Esophagus squamous epithelium (tissue), 5 donors: ENCODE measurements at places on chromosomes 1 and 21. TPM values are rescaled to one million over a fixed set of nuclear protein-coding genes. Genes with fewer than 3 reads are reported as not detected.

DNA sequence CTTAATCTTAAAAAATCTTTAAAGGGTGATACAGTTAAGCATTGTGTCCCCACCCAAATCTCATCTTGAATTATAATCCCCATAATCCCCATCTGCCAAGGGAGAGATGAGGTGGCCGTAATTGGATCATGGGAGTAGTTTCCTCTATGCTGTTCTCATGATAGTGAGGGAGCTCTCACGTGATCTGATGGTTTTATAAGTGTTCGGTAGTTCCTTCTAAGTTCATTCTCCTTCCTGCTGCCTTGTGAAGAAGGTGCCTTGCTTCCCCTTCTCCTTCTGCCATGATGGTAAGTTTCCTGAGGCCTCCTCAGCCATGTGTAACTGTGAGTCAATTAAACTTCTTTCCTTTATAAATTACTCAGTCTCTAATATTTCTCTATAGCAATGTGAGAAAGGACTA, 10.7 kb downstream of the DHRS3 start:
- DNase-seq, result no peak

- DNase-seq, result no peak
These were observed 1.9 kb downstream of the OLIG2 start for GRCh38 chr21:33027401-33028286.

DNA sequence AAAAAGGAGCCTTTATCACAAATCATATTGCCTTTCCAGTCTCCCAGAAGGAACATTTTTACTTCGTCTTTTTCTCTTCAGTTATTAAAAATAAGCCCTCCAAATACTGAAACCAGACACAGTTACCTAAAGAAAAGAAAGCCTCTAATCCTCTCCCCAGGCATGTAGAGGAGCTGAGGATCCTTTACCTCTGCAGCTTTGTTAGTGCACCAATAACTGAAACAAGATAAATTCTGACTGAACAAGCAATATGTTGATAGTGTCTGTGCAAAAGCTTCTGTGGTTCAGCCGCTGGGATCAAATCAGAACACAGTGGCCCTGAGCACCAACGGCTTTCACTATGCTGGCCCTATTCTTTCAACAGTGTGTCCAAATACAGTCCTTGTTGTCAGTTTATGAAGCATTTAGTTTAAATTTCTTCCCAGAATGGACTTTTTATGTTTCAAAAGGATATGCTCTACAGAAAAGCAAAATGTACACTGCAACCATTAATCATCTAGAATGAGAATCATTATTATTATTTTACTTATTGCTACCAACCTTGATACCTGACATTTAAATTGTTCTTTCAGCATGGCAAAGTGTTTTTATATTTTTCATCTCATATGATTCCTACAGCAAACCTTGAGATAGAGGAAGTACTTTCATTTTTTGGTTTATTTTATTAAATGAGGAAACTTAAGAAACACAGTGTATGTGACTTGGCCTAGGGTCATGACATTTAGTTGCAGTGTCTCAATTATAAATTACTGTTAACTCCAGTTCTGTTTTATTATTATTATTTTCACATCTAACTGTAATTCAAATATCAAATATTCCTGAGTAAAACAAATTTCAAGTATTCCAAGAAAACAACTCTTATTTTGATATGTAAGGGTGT, 217.9 kb downstream of the NEGR1 start:
- DNase-seq, result no peak

- DNase-seq, result no peak
These were observed 107.4 kb upstream of the SERBP1 start for GRCh38 chr1:67537667-67538018.

GRCh38 chr1:8359617-8360481, 41.9 kb downstream of the SLC45A1 start:
- DNase-seq, result no peak

TPM3 gene
- 249 TPM for total RNA-seq

DNA sequence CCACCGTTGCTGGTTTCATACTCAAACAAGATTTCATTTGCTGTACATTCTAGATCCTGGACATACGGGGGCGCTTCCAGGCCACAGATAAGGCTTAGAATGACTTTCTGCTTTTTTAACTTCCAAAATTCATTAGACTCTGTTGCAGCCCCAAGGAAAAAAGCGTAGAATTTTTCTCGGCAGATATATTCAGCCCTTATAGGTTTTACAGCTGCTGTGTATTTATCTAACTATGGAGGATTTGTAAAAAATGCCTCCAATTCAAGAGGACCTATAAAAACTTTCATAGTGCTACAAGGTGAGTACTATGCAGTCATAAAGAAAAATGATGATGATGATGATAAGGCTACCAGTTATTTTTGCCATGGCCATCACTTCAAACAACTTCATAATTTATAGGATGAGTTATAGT, 51.6 kb downstream of the SLC30A10 start:
- no peak for DNase-seq

DNA sequence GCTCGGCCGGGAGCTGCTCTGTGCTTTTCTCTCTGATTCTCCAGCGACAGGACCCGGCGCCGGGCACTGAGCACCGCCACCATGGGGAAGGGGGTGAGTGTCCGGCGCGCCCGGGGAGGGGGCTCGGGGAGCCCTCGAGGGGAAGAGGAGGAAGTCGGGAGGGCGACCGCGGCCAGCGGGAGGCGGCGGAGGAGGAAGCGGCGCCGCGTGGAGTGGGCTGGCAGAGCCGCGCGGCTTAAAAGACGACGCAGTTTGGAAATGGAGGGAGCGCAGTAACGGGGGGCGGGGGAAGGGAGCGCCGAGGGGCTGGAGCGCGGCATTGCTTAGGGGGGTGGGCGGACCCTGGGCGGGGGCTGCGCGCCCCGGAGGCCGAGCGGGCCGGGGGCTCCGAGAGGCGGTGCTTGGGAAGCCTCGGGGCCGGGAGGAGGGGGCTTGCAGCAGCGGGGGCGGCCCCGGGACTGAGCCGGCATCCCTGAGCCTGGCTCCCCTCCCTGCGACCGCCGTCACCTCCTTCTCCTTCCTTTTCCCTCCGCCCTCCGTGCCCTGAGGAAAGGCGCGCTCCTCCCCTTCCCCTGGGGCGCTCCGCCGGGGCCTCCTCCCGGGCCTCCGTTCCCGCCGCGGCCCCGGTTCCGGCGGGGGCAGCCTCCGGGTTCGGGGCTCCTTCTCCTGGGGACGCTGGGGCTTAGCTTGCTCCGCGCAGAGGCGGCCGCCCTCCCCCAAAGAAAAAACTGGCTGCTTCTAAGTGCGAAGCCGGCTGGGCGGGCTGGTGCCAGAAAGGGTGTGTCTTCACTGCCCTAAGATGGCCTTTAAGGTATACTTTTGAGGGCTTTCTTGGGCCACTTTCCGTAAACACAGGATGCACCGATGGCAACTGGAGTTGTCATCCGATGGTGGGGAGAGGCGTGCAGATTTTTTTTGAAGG, 648 bp downstream of the ATP1A1 start:
- peak; percentile 14 for DNase-seq

GRCh38 chr1:84253891-84254290, 47.6 kb upstream of the SAMD13 start:
- no peak for DNase-seq

DNA sequence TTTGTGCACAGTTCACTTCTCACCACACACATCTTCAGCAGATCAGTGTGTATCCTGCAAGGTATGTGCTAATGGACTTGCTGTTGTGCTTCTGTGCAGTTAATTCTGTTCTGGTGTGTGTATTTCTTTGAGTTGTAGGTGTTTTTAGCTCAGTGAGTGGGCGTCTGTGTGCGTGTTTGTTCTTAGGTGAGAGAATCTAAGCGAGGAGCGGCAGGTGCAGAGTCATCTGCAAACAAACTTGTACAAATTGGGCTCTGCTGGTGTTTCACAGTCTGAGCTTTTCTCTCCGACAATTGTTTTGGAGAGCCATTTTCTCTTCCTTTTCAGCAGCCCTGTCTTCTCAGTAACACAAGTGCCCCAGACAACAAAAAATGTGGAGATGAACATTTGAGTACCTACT, 43.6 kb downstream of the ACP6 start:
- DNase-seq, result no peak

- no peak for DNase-seq
These were observed 12.4 kb downstream of the NEXN start for GRCh38 chr1:77900687-77901293.

GUCA2A gene
- total RNA-seq, result not detected

EVI5 gene
- total RNA-seq, result 6.7 TPM

GRCh38 chr1:220235462-220235861, 36.8 kb downstream of the RAB3GAP2 start:
- no peak for DNase-seq

GRCh38 chr1:184483101-184483683, 96.4 kb downstream of the C1orf21 start:
- DNase-seq, result no peak

GRCh38 chr1:121558514-121558913, 373.7 kb downstream of the SRGAP2C start:
- no peak for DNase-seq

DNA sequence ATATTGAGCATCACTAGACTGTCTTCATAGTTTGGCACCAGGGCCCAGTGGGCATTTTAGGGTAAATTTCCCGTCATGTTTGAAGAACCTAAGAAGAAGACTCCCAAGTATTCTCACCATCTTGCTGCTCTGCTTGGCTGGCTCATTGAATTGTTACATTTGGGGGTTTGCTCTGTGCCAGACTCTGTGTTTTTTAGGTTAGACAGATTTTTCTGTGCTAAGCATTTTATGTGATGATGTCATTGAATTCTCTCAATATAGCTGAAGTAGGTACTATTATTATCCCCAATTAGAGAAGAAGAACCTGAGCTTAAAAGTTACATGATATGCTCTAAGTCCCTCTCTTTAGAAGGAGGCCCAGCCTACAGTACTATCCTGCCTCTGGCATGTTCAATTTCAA, 28.0 kb upstream of the DNASE2B start:
- DNase-seq, result no peak

DNA sequence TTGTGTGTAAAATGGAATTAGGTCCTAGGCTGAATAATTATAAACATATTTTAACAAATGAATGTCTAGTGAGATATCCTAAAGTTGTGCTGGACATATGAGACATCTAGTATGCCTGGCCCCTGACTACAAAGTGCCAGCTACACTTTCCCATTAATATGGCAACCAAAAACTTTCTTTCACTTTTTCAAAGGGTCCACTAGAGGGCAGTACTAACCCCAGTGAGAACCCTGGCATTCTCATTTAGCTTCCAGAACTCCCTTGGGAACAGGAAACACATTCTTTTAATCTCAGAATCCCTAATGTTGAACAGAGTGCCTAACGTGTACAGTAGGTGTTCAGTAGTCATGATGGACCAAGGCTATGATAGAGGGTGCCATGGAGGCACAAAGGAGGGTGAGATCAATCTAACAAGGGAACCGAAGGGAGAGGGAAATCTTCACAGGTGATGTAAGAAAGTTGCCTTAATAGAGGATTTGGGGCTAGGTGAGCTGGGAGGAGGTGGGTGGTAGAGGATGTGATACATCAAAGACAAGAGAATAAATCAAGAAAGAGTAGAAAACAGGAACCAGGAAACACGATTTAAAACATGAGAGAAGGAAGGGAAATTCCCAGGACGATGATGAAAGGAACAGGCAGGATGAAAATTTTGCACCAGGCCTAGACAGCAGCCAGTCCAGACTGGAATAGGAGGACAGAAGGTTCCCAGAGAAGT, 41.6 kb downstream of the NSL1 start:
- DNase-seq, result no peak

DNA sequence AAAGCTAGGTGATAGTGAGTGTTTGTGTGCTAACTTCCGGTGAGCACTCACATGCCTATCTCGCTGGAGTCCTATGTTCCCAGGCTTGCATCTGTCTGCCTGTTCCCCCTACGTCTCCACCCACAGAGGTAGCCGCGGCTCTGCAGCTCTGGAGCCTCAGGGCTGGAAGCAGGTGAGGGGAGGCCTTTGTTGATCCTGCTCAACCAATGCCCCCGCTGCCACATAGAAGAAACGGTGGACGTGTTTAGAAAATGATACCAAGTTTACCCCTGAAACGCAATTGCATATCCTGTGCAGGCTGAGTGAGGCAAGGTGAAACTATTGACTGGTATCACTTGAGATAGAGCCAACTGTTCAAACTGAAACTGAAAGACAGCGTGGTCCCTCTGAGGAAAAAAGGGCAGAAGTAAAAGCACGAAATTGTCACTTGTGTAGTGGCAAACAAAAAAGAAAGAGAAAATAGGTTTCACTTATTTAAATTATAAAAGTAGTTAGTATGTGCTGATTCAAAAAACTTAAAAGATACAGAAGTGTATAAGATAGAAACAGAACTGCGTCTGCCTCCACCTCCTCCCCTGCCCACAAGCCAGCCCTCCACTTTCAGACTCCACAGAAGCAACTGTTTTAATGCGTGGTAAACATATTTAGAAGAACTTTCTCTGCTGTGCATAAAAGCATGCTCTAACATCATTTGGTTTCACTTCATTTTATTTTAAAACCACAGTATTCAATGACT, 38.6 kb upstream of the ETS2 start:
- no peak for DNase-seq

DNA sequence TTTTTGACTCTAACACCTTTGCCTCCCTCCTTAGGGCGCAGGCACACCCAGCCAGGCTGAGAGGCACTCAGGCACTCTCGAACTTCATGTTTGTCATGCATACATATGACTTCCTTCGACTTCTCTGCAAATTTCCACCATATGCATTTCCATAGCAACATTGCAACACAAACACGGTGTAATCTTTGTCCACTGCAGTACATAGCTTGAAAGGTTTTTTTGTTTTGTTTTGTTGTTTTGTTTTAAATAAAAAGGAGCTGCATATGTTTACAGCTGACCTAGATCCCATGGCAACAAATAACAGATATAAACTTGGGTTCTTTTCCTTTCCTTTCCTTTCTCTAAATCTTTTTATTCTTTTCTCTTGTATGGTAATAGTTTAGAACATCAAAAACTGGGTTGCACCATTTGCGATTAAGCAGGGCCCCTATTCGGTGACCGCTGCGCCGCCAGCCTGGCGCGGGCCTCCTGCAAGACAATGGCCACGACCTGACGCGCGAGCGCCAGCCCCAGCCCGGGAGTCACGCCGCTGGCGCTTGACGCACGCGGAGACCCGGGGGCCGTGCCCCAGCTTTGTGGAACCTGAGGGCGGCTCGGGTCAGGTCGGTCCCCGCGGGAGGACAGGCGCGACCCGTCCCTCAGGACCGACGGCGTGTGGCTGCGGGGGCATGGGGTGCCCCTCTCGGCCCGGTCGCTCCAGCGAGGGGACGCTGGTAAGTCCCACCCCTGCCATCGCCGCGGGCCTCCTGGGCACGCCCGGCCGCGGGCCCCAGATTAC, 35.2 kb downstream of the CCN1 start:
- no peak for DNase-seq

GRCh38 chr21:45152265-45152746, 77.9 kb downstream of the ADARB1 start:
- no peak for DNase-seq

- no peak for DNase-seq
These were observed 24.8 kb upstream of the ELOA start for GRCh38 chr1:23718482-23718881.

GRCh38 chr1:109726728-109727373, 14.0 kb downstream of the GSTM3 start:
- DNase-seq, result no peak
